ENCODE measurements at places on chromosomes 1 and 21.

DNA sequence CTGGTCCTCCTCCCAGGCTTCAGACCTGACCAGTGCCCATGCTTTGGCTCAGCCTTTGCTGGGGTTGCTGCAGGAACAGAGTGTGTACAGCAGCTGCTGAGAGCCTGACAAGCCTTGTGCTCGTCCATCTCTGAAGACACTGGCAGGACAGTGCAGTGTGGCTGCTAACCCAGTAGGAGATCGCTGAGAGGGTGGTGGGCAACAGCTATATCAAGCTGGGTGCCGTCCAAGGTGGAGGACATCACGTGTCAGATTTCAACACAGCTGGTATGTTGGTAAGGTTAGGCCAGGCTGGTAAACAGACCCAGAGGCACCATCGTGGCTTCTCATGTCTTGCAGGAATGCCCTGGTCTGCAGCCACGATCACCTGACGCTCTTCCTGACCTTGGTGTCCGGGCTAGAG, 17.9 kb upstream of the SLC25A34 start:
- no peak for DNase-seq

GRCh38 chr1:151008244-151009205, at the start of gene PRUNE1:
Gene PRUNE1 (plus strand): TSS chr1:151008449. CDS start chr1:151008633, 184 bp downstream.
- DNase-seq: peak; percentile 100

DNA sequence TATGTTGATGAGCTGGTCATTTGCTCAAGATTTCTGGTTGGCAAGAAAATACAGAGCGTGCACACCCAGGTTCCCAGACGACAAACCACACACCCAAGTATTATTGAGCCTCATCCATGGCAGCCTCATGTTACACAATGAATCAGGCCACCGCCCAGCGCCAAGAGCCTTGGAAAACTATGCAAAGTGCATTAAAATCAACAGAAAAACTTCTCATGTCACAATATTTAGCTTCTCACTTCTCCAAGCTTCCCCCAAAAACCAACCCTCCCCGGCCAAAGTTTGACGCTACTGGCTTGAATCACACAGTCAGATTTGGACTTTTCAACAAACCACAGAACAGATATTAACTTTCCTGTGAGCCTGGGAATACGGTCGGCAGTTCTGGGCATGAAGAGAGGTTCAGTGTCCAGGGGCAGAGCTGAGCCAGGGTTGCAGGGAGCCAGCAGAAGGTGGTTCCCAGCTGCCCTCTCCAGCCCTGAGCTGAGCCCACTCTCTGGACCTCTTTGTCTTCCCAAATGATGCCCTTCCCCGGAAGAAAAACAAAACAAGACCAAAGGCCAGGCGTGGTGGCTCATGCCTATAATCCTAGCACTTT, 71.1 kb downstream of the SETD4 start:
- no peak for DNase-seq

- no peak for DNase-seq
Observed at GRCh38 chr1:243596431-243597062, 253.5 kb downstream of the AKT3 start.

- no peak for DNase-seq
Observed at GRCh38 chr1:29811247-29811646, 574.9 kb downstream of the PTPRU start.

- DNase-seq: no peak
Observed at GRCh38 chr1:101847626-101848025, 149.1 kb downstream of the OLFM3 start.

DNA sequence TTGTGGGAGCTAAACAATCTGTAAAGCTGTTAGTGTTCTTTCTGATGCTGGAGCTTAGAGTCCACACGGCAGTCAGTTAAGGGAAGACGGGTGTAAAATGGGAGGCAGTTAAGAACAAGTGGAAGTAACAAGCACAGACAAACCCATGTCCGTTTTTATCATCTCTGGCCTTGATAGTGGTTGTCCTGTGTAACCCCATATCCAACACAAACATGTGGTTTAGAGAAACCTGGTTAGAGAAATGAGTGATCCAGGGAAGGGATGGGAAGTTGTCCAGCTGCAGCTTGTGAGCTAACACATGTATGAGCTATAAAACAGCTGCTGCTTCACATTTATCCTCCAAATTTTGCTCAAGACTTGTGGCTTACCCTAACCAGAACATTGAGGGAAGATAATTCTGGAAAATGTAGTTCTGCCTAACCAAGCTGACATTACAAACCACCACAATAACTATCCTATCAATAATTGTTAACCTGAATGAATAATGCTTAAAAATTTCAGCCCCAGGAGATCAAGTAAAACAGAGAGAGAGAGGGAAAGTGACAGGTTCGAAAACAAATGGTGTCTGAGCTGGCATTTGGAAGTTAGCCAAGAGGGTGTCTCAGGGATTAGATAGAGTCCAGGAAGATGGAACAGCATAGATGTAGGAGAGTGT, 10.6 kb upstream of the C1orf162 start:
- no peak for DNase-seq

- no peak for DNase-seq
Observed at GRCh38 chr1:110634086-110634454, 27.9 kb upstream of the KCNA2 start.

DNA sequence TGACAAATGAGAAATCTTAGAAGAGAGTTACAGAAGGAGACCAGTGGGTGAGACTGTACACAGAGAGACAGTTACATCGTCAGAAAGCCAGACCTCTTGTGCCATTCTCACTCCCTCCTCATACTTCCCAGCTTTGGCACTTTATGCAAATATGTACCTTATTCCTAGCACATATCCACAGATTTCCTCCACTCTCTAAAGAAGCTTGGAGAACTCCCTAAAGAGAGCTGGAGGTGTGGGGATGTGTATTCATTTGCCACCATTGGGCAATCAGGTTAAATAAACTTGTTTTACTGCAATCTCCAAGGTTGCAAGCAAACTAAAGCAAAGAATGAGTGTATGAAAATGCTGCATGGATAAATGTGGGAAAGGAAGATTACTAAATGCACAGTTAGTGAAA, 380.9 kb upstream of the PRMT6 start:
- DNase-seq: no peak

- DNase-seq: no peak
Observed at GRCh38 chr1:14039582-14040430, 339.8 kb downstream of the PRDM2 start.

GRCh38 chr1:230957580-230957989, 21.1 kb downstream of the TTC13 start:
- no peak for DNase-seq

- DNase-seq: no peak
Observed at GRCh38 chr1:168836469-168836868, 107.5 kb upstream of the DPT start.

- no peak for DNase-seq
Observed at GRCh38 chr21:27704567-27705166, 737.8 kb upstream of the ADAMTS5 start.

GRCh38 chr1:111731956-111732355, 7.2 kb downstream of the INKA2 start:
- no peak for DNase-seq

- DNase-seq: no peak
Observed at GRCh38 chr1:205811660-205812059, 1.3 kb downstream of the SLC41A1 start.

GRCh38 chr1:31758823-31759222, 5.3 kb downstream of the ADGRB2 start:
- DNase-seq: no peak

GRCh38 chr1:93542398-93542797, 94.5 kb downstream of the FNBP1L start:
- DNase-seq: no peak

- DNase-seq: no peak
Observed at GRCh38 chr1:219741011-219741970, 128.4 kb upstream of the ZC3H11B start.

DNA sequence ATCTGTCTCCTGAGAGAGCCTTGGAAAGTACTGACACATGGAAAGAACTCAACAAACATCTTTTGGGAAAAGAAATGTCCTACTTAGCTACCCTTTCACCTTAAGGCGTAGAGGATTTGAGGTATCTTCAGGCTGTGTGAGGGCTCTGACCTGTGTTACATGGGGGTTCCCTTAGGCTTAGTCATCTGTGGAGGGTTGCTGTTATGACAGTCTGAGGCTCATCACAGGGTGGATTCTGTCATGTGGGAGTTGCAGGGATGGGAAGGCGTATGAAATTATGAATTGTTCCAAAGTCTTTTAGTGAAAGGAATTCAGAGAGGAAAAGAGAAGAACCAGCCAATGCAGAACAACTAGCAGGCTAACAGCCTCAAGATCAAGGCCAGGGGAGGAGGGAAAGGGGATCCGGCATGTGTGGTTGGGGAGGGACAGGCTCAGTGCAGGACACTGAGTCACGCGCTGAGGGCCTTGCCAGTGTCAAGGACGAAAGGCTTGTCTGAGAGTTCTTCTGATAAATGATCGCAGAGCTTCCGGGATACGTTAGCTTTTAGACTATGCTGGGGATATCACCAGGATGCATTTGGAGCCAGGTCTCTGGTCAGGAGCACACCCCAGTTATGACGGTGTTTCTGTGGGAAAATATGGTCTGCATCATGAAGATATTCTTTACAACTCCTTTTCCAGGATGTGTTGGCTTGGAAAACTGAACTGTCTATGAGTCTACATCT, 24.6 kb upstream of the PLA2G2C start:
- DNase-seq: no peak

DNA sequence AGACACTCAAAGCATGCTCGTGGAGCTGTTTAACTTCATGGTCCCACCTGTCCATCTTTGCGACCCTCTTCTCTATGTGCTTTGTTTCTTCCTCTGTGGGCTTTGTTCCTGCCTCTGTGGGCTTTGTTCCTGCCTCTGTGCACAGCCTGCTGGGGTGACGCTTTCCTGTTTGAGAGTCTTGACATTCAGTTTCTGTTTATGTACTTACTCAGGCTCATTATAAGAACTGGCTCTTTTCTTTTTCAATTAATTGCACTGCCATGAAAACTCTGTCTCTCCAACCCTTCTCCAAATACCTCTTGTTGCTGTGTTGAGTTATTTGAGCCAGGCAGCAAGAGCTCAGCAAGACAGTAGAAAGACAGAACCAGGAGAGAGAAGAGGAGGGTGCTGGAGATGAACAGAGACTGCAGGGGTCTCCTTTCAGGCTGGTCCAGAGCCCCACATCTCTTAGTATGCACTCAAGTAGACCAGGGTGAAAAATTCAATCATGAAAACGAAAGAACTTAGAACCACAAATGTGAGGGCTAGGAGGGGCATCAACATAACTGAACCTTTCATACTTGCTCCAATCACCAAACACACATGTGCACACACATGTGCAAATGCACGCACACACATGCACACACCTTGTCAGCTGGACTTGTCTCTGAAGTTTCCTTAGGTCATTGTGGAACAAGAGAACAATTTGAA, 88.3 kb upstream of the SGIP1 start:
- no peak for DNase-seq

DNA sequence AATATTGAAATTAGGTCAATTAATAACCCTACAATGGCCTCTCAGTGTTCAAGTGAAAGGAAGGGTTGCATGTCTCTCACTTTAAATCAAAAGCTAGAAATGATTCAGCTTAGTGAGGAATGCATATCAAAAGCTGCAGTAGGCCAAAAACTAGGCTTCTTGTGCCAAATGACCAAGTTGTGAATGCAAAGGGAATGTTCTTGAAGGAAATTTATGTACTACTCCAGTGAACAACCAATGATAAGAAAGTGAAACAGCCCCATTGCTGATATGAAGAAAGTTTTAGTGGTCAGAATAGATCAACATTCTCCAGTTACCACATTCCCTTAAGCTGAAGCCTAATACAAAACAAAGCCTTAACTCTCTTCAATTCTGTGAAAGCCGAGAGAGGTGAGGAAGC, 10.0 kb downstream of the MAEL start:
- no peak for DNase-seq

GRCh38 chr21:25350056-25350455, 257.2 kb downstream of the MRPL39 start:
- DNase-seq: no peak

GRCh38 chr1:56396581-56396980, 182.8 kb downstream of the PLPP3 start:
- DNase-seq: no peak

- DNase-seq: no peak
Observed at GRCh38 chr21:15826908-15827601, 97.3 kb downstream of the USP25 start.

GRCh38 chr1:1173061-1173792, 453 bp upstream of the TTLL10 start:
- DNase-seq: no peak

DNA sequence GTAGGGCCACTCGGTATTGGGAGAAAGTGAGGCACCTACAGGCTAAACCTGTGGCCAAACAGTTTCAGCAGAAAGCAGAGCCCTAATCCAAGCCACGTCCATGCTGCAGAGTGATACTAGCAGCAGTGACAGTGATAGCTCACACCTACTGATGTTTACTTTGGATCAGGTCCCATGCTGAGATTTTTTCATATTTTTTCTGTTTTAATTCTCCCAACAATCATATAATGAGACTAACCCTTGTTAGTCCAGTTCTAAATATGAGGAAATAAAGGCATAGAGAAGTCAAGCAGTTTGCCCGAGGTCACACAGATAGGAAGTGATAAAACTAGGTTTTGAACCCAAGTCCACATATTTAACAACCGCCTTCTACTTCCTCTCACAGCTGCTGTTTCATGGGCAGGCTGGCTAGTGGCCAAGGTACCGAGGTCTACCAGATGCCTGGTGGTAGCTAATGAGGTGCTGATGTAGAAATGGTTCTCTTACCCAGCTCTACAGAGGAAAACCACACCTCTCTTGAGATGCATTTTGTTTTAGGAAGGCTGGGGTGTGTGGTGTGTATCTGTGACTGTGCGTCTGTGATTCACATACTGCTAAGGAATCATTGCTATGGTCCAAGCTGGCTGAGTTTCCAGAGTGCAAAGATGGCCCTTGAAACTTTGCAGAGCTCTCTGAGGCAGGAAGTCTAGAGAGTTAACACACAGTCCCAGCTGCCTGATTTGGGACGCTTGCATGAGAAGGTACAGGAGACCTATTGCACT, 80.3 kb upstream of the ARTN start:
- DNase-seq: peak; percentile 91

DNA sequence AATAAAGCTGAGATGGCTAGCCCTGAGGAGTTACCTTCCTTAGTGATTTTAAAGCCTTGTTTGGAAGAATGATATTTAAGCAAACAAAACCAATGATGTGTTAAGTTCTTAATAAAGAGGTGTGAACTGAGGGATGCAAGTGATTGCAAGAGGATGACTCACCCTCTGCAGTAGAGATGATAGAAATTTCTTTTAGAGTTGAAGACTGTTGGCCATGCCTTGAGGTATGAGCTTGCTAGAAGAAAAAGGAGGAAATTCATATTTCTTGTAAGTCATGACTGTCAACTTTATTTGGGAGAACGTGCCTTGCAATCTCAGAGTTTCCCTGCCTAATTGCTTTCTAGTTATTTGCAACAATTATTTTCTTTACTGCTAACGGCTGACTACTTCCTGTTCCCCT, 94.7 kb downstream of the PLA2G4A start:
- DNase-seq: no peak

DNA sequence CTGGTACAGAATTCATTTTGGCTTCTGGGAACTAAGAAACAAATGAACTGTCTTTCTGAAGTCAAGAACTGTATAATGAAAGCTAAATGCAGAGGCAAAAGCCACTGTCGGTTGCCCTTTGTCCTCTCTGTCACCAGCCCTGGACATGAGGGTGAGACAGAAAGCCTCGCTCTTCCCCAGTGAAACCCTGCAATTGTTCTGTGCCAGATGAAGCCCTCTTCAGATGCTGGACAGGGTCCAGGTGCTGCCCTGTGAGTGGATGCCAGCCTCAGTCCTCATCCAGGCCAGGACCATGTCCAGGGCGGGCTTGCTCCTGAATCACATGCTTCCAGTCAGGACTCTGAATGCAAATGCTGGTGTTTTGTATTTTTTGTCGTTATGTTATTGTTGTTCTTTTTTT, 138.7 kb downstream of the RUNX1 start:
- no peak for DNase-seq

Measured in DMS 273 treated with DMSO at 0.1 percent for 48 hours (cell line).